Mesendoderm (in vitro differentiated cells): ENCODE measurements at places on chromosomes 1 and 21.

DNA sequence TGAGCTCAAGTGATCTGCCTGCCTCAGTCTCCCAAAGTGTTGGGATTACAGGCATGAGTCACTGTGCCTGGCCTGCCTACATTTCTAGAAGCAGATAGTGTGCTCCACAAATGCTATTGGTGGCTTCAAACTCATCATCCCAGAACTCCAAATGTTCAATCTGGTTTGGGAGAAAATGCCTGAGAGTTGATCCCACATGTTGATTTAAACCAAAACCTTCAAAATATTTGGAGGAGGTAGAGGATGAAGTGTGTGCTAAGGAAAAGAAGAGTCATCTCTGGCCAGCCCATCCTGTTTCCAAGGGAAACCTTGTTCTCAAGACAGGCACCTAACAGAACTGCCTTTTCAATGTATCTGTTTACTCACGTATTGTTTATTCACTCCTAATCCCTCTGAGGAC lies 55.4 kb upstream of the GRHL3 start:
- no peak for DNase-seq

- DNase-seq, result no peak
Observed at GRCh38 chr1:8307628-8308027, 10.3 kb upstream of the SLC45A1 start.

- DNase-seq, result no peak
Observed at GRCh38 chr1:35650416-35650815, 9.1 kb upstream of the PSMB2 start.

- DNase-seq, result no peak
Observed at GRCh38 chr1:31798433-31799195, 17.2 kb downstream of the SPOCD1 start.

- peak; percentile 88 for DNase-seq
Observed at GRCh38 chr1:34547046-34547674, 207.7 kb upstream of the GJB5 start.

GRCh38 chr1:116382321-116382720 lies 9.3 kb downstream of the ATP1A1 start:
- DNase-seq, result peak; percentile 70

- DNase-seq, result no peak
Observed at GRCh38 chr1:206005778-206006180, 2.6 kb upstream of the RAB7B start.

GRCh38 chr1:2289607-2290006 lies 61.5 kb downstream of the SKI start:
- no peak for DNase-seq

- no peak for DNase-seq
Observed at GRCh38 chr1:54254055-54254454, 54.1 kb downstream of the MRPL37 start.

- peak; percentile 43 for DNase-seq
Observed at GRCh38 chr1:23793018-23793781, 2.3 kb downstream of the LYPLA2 start.

DNA sequence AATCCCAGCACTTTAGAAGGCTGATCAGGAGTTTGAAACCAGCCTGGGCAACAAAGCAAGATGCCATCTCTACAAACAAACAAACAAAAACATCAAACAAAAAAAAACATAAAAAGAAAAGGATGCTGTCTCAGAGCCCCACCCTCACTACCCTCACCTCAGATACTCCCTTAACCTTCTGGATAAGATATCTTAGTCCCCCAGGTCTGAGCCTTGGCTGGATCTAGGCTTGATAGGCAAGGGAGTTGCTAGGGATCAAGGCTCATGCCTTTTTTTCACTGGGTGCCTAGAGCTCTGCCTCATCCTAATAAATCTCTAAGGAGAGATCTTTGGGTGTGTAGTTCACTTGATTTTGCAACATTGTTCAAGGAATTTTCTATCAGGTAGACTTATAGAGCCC lies 7.4 kb downstream of the HDAC1 start:
- DNase-seq, result no peak

DNA sequence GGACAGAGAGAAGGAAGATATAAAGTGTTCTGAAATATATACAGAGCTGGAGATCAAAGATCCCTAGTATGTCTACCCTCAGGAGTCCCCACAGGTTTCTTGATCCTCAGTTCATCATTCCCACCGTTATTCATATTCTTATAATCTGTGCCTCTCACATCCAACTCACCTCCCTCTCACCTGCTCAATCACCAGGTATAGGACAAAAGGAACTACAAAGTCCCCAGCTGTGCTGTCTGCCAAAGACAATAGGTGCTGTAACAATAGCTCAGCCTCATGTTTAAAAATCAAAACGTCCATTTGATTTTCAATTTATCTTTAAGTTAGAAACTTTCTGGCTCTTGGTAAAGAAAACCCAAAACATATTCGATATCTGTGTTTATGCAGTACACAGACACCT lies 121.1 kb upstream of the PKN2 start:
- DNase-seq, result no peak

GRCh38 chr1:77063118-77063517 lies 156.1 kb downstream of the PIGK start:
- DNase-seq, result no peak

- DNase-seq, result no peak
Observed at GRCh38 chr1:98546319-98546718, 115.2 kb upstream of the SNX7 start.

GRCh38 chr1:155086128-155086741 lies 7.6 kb downstream of the EFNA3 start:
- peak; percentile 75 for DNase-seq

- no peak for DNase-seq
Observed at GRCh38 chr1:240706150-240706935, 94.4 kb upstream of the GREM2 start.

GRCh38 chr1:246631426-246631825 lies 65.2 kb downstream of the CNST start:
- DNase-seq, result no peak

DNA sequence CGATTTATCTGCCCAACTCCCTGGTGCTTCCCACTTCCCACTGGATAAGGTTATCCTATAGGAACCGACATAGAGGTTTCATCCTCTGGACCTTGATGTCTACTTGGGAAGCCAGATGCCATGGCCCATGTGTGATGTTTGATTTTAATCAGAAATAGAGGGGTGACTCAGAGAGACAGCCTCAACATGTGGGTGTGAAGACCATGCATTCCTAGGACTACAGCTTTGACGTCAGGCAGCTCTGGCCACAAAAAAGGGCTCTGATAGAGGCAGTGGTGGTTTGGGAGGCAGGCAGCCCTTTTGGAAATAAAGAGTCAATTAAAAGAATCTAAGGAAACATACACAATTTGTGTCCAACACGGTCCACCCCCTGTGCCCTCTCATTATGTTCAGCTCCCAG lies 5.2 kb upstream of the SH2D2A start:
- DNase-seq, result no peak

GRCh38 chr1:9315411-9316079 lies 22.9 kb downstream of the SPSB1 start:
- DNase-seq, result no peak

- peak; percentile 40 for DNase-seq
Observed at GRCh38 chr1:177355575-177355974, 184.8 kb downstream of the BRINP2 start.

- no peak for DNase-seq
Observed at GRCh38 chr1:214492401-214493075, 58.9 kb downstream of the PTPN14 start.

GRCh38 chr1:240344918-240345317 lies 253.2 kb downstream of the FMN2 start:
- no peak for DNase-seq

- peak; percentile 68 for DNase-seq
Observed at GRCh38 chr1:224116131-224116530, 2.2 kb downstream of the FBXO28 start.

- DNase-seq, result peak; percentile 53
Observed at GRCh38 chr1:48216941-48217340, 5.6 kb upstream of the SLC5A9 start.

GRCh38 chr1:36532810-36533401 lies 50.2 kb upstream of the CSF3R start:
- DNase-seq, result no peak

DNA sequence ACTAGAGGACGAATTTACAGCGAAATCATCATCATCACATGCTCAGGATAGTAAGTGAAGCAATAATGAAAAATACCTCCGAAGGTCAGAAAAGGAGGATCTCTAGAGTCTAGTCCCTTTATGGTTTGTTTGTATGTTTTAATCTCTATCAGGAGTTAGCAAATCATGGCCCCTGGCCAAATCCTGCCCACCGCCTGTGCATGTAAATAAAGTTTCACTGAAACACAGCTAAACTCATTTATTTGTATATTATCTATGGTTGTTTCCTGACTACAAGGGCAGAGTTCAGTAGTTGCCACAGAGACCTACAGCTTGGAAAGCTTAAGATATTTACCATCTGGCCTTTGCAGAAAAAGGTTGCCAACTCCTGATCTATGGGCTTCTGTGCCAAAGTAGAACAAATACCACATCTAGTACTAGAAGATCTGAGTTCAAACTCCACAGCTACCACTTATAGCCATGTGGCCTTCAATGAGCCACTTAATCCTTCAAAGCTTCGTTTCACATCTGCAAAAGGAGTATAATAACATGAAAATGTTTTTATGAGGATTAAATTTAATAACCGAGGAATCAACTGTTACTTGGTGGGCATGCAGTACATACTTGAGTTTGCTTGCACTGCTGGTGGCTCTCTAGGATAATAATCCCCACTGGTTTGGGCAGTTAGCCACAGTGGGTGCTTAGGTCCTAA lies 94.0 kb upstream of the KIF26B start:
- DNase-seq, result no peak

- peak; percentile 71 for DNase-seq
Observed at GRCh38 chr1:200699871-200700270, 30.2 kb upstream of the DDX59 start.

GRCh38 chr1:71583756-71584155 lies 502.9 kb upstream of the ZRANB2 start:
- DNase-seq, result no peak

DNA sequence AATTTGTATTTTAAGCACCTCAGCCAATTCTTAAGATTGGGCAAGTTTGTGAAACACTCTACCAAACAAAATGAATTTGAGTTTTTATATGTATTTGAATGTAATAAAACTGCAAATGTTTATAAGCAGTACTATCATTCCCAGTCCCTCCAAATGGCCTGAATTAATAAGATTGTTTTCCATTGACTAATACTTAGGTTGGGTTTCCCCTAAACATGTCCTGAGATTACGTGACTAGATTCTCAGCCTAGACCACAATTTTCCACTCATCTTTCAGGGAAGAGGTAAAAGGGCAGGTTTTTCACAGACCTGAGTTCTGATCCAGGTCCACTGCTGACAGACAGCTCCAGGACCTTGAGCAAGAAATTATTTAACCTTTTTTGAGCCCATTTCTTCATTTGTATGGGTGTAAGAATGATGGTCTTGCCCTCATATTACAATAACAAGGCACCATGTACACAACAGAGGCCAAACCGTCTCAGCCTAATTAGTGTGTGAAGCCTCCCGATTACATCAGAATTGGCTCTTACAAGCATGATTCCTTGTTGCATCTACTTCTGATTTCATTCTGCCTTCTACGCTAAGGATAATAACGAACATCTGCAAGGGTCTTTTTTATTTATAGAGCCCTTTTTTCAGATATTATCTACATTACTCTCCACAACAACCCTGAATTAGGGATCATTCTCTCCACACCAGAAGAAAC lies 51.2 kb downstream of the BEND5 start:
- no peak for DNase-seq

DNA sequence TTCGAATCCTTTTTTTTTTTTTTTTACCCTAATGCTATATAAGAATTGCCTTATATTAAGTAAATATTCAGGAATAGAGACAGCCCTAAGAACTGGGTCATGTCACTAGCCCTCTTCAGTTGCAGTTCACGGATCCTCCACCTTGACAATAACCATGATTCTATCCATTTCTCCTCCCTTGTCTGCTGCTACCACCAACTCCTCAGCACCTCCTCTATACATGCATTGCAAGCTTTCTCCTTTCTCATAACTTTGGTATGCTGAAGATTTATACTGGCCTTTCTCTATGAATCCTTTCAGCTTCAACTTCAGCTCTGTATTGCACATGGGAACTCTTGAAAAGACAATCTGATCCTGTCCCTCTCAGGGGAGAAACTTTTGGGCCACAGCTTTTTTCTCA lies 14.3 kb upstream of the DR1 start:
- DNase-seq, result peak; percentile 11

- no peak for DNase-seq
Observed at GRCh38 chr1:29825941-29826415, 589.7 kb downstream of the PTPRU start.

DNA sequence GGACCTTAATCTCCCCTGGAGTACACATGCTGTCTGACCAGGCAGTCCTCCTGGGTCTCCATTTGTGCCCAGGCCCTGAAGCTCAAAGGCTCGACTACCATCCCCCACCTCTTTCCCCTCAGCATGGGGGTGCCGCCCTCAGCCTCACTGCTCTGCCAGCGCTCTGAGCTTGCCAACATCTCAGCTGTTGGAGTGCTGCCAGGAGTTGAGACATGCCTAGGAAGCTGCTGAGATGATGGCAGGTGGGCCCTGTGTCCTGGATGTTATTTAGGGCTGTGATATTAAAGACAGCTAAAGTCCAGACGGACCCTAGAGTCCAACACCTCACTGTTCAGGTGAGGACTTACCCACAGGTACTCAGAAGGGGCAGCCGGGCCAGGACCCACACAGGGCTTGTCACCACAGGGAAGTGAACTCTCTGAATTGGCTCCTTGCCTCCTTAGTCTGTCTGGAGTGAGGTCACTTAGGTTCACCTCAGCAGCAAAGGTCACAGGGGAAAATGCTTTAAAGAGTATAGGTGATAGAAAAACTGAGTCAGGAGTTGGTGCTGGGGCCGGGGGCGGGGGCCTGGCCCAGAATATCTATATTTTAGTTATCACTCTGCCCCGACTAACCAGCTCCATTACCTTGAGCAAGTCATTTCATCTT lies 19.7 kb upstream of the KCNC4 start:
- DNase-seq, result no peak

DNA sequence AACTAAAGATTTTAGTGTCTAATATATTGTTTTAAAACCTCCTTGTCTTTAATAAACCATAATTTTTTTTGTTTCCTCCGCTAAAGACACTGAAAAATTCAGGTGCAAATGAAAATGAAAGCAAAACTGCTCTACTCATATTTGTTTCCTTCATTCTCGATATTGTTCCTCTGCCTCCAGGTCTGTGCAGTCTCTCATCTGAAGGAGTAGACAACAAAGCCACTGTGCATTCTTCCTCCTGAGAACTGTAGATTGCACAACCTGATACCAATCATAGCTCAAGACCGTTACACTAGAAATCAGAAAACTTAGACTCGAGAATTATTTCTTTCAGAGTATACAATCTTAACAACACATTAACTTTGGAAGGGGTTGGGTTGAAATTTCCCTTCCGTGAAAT lies 373.1 kb upstream of the CXADR start:
- DNase-seq, result no peak

- DNase-seq, result no peak
Observed at GRCh38 chr1:242788771-242789170, 264.3 kb upstream of the PLD5 start.

GRCh38 chr21:37073417-37074196 lies 553 bp downstream of the TTC3 start:
- DNase-seq, result no peak

- DNase-seq, result peak; percentile 52
Observed at GRCh38 chr1:153348511-153349362, at the start of gene PGLYRP4. Gene PGLYRP4, minus strand, starts transcription at chr1:153348841. Its CDS starts 909 bp downstream, at chr1:153347932.

GRCh38 chr21:16536140-16536539 lies 806.4 kb downstream of the USP25 start:
- DNase-seq, result no peak

GRCh38 chr1:179881642-179882252 lies 338 bp upstream of the TOR1AIP1 start:
- peak; percentile 95 for DNase-seq
